ENCODE measurements at places on chromosomes 2 and 18.

GRCh38 chr2:201432621-201433393 is 18.5 kb downstream of the TRAK2 start:
- DNase-seq, result no peak

GRCh38 chr2:168054657-168055056 is 192.7 kb downstream of the STK39 start:
- DNase-seq, result no peak

DNA sequence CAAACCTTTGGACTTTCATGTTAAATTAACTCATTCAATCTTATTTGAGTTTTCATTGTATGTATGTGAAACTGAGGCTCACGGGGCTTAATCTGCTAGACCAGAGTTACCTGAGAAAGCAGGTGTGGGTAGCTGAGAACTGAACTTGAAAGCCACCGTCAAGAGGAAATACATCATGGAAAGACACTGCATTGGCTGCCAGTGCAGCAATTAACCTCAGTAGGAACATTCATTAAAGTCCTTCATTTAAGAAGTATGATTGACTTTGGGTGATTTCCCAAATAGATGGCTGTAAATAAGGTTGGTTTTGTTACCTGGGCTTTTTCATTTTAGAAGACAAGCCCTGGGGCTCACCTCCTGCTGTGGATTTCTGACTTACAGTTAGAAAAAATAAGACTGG is 36.5 kb upstream of the MGAT5 start:
- DNase-seq, result no peak

DNA sequence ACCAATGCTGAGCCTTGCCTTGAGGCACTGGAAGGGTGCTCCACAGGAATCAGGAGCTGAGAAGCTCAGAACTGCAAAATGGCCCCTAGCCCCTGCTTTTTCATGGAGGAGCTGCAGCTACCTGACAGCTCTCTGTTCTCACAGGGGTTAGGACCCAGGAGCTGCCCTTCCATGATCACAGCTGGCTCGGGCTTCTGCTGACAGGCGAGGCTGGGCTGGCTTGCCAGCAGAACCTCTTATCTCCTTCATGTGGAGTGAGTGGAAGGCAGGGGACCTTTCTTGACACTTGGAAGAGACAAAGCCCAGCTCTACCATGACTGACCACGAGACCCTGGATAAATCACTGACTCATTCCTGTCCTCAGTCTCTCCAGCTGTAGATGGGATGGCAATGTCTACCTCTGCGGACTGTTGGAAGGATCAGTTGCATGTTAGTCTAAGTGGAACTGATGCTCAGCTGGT is 113.4 kb downstream of the CAPN13 start:
- no peak for DNase-seq

GRCh38 chr2:69151931-69152330 is 139.0 kb downstream of the ANTXR1 start:
- no peak for DNase-seq

DNA sequence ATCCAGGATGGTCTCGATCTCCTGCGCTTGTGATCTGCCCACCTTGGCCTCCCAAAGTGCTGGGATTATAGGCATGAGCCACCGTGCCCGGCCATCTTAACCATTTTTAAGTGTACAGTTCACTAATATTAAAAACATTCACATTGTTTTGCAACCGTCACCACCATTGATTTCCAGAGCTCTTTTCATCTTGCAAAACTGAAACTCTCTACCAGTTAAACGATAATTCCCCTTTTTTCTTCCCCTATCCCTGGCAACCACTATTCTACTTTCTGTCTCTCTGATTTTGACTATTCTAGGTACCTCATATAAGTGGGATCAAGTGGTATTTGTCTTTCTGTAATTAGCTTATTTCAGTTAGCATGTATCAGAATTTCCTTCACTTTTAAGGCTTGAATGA is 16.8 kb upstream of the NEUROD1 start:
- DNase-seq, result no peak

DNA sequence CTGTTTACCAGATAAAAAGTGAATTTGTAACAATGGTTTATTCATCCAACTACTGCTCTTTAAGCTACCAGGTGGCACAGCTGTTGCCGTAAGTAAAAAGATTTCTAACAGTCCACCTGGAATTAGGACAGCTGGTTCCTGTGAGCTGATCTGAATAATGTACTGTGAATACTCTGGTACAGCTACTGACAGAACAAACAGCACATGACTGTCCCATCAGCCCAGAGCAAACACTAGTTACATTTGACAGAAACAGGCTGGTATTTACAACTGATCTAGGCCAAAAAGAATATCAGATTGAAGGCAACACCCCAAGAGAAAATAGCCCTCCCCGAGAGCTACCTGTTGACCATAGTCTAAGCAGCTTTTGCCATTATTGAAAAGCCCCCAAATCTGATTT is 840.4 kb downstream of the CPS1 start:
- no peak for DNase-seq

- DNase-seq, result no peak
These were observed 65.1 kb downstream of the GAREM1 start for GRCh38 chr18:32405588-32405987.

DNA sequence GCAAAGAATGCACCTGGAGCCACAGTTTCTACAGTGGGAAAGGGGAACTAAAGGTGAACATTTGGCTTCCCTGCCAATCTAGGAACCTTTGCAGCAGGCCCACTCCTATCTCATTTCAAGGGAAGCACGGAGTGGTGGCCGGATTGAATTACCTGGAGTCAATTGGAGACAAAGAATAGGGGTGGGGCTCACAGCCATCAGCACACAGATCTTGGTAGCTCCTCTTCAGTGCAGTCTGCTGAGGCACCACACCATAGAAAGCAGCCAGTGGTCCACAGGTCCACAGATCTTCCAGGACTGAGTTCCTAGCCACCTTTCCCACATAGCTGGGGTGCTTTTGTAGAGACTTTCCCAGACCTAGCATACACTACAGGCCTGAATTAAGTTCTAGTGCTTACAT is 43.5 kb upstream of the NXPH2 start:
- DNase-seq, result no peak

DNA sequence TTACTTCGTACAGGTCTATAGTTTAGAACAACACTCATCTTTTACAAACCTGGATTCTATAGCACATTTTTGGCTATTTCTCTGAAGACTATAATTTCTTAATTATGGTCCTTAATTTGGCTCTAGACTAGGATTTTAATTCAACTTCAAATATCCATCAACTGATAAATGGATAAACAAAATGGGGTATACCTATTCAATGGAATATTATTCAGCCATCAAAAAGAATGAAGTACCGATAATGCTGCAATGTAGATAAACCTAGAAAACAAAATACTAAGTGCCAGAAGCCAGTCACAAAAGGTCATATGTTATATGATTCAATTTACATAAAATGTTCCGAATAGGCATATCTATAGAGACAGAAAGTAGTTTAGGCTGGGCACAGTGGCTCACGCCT is 15.2 kb upstream of the RIF1 start:
- DNase-seq, result no peak

- peak; percentile 38 for DNase-seq
These were observed at the start of gene SLC9A4 for GRCh38 chr2:102473020-102473419. Gene SLC9A4, plus strand, starts transcription at chr2:102473226. Its CDS starts 534 bp downstream, at chr2:102473760.

DNA sequence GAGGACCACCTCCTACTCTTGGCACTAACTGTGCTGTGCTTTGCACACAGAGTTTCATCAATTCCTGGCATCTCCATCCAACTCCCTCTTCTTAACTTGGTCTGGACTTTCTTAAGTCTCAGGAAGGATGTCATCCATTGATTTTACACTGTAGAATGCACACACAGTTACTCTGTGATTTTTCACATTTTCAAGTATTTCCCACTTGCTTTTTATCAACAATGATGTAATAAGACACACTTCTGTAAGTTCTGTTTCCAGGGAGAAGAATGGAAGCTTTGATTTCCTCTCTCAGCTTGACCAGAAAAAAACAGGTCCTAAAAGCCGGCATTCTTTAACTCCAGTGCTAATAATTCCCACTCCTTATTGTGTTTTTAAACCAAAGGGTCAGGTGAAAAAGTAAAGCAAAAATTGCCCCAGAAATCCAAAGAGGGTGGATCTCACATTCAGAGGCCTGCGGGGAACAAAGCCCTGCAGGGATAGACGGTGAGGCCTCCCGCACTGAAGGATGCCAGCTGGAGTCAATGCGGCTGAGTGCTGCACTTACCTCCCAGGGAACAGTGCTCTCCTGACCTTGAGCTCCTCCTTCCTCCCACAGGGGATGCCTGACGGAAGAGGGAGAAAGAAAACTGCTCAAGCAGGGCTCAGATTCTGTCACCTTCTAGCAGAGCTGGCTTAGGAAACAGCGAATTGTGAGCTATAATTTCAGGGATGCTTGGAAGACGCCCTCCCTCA is 83.1 kb downstream of the PDCL3 start:
- DNase-seq, result no peak

GRCh38 chr2:236981701-236982485 is 103.8 kb upstream of the COPS8 start:
- no peak for DNase-seq

DNA sequence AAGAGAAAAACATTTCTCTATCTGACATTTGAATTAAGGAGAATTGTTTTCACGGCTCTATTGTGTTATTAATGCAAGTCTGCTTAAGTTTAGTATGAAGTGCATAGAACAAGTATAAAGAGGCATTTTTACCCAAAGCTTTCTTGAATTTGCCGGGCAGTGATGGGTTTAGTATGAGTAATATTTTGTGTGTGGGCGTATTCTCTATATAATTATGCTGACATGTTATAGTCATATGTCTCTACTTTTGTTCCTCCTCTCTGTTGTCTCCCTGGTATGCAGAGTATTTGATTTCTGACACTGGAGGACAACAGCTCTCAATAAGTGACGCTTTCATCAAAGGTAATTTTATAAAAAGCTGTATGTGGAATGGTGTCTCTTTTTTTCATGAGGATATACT is 45.9 kb downstream of the PIKFYVE start:
- no peak for DNase-seq

- peak; percentile 42 for DNase-seq
These were observed 183.4 kb downstream of the MYO3B start for GRCh38 chr2:170361090-170361936.

DNA sequence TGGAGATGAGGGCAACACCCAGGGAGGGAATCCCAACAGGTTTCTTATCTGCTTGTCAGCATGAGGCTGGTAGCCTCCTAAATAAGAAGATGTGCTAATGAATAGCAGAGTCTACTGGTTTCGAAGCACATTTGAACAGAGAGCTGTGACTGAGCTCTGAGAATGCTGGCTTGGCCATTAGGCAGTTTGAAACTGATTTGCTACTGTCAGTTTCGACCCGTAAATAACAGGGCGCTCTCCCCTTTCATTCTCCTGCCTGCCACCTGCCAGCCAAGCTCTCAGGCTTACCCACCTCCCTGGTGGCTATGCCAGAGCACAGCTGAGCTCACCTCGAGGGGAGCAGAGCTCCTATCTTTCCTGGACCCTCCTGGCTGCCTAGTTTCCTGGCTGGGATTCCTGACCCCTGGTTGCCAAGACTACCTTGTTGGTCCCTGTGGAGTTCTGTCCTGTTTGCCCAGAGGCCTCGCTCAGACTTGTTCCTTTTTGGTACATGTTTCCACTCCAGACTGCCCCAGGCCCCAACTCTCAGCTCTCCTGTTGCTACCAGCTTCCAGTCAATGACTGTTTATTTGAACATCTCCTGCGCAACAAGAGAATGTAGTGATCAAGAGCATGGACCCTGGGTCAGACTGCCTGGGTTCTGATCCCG is 102.3 kb upstream of the ALPP start:
- DNase-seq, result no peak

- no peak for DNase-seq
These were observed 235.6 kb downstream of the CPS1 start for GRCh38 chr2:210792000-210792399.

Data from activated T-cell treated with anti-CD3 and anti-CD28 coated beads for 4 hours (primary cell).